ENCODE measurements at places on chromosomes 6 and 20. TPM values are rescaled to one million over a fixed set of nuclear protein-coding genes. Genes with fewer than 3 reads are reported as not detected.

- peak; percentile 16 for DNase-seq
Measured at GRCh38 chr6:13767121-13767808, 47.1 kb downstream of the MCUR1 start.

DNA sequence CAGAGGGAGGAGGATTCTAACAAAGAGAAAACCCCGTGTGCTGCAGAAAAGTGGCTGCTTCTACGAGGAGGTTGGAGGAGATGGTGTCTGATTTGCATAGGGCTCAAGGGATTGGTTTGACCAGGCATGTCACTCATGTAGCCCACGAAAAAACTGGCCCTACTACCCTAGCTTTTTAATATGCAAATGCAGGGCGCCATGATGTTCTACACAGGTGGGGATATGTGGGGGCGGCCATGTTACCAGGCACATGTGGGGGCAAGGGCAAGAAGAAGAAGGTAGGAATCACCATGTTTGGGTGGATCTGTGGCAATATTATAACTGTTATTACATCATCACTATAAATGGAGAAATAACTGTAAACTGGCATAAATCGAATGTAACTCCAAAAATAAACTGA is 9.9 kb downstream of the KIAA1755 start:
- no peak for DNase-seq

- DNase-seq, result no peak
Measured at GRCh38 chr20:41854765-41855164, 236.6 kb upstream of the CHD6 start.

DNA sequence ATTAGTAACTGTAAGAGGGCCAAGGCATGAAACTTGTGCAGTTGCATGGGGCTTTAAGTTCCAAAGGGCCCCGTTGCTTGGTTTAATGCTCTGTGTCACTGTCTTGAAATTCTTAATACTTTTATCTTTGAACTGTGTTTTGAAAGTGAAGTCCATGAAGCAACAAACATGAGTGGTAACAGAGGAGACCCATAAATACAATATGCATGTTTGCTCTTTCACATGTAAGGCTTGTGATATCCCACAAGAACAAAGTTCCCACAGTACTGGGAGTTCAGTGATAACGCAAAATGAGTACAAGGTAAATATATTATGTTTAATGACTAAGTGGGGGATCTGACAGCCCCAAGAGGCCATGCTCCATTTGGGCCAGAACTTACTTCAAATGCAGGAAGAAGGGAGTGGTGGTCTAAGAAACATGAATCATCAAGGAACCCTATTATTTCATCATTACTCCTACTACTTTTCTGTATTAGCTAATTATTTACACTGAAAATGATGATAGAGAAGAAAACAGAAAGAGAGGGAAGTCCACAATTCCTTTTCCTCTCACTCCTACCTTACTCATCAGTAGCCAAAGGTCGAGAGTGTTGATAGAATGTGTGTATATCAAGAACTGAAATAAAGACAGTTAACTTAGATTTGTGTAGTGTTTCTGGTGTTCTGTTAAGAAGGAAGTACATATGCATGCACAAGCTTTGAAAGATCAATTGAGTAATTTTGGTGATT is 157.3 kb downstream of the PHF3 start:
- no peak for DNase-seq

- no peak for DNase-seq
Measured at GRCh38 chr20:63750807-63751470, 11.4 kb downstream of the SLC2A4RG start.

DNA sequence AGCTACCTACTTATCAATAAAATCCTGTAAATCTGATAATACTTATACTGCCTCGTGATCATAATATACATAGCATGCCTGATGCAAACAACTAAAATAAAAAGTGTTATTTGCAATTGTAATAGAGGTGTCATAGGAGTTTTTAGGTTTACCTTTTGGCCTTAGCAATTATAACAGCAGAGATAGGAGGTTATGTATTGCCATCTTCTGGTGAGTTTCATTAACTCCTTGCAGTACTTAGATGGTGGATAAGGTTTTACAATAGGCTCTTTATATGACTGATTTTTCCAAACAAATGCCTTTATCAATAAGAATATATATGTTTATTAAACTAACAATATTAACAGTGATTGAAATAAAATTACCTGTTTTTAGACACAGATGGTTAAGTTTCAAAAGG is 27.8 kb upstream of the MYCT1 start:
- DNase-seq, result peak; percentile 35

DNA sequence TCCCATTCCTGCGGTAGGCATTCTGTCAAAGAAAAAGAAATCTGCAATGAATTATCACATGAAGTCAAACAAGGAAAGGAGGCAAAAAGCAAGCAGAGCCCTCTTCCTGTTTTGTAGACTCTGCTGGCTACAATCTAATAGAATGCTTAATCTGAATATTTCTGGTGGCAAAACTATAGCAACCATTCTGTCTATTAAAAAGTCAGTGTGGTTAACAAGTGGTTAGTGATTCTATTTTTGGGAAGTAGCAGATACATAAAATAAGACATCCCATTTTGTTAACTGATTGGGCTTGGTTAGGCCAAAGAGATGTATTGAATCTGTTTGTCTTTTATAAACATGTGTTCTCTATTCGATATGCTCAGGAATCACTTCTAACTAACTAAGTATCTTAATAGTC is 442.3 kb downstream of the CDC5L start:
- no peak for DNase-seq

DNA sequence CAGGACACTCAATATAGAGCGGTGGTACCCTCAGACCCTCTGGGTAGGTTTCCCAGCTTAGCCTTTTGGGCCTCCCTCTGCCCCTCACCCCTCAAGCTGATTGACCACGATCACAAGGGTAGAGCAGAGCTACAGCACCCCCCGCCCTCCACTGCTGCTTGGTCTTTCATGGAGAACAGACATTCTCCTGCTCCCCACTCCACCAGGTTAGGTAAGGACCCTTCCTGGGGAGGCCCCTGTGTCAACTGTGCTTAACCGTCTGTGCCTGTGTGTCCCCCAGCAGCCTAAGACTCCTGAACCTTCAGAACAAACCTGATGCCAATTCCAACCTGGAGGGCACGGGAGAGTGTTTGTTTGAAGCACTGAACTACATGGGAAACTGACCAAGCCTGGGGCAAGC is 11.8 kb downstream of the MYH7B start:
- no peak for DNase-seq

DNA sequence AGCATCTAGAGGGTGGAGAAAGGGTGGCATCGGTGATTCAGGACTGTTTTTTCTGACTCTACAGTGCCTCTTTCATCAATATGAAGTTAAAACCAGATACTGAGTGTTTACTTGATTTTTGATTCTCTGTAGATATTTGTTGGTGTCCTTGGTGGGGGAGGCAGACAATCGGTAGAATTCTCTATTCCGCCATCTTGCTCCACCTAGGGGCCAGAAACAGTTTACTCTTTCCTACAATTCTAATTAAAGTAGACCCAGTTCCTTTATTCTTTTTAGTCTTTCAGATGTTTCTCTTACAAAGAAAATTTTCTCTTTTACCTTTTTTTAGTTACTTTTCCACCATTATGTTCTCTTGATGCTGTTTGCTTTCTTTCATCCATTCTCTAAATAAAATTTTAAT is 162.1 kb upstream of the RAB32 start:
- no peak for DNase-seq

DNA sequence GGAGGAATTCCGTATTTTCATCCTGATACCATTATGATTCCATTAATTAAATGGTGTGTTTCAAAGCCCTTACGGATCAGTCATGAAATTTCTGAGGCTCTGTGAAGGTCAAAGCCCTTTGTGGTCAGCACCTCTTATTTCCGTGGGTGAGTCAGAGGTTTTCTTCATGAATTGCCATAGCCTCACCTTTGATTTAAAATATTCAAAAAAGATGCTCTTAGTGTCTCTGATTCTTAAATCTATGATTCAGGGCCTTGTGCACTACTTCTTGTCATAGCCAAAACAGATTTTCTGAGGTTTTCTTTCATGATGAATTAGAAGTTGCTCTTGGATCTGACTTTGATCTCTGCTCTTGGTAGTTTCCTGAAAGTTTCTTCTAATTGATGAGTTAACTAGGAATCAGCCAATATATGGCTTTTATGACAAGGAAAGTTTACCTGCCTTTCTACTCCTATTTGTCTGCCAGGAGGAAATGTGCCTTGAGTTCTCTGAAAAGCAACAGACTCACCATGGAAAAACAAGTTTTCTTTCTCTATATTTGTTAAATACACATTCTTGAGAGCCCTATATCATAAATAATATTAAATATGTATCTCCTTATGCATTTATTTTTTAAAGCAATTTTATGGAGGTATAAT is 613.0 kb downstream of the UTRN start:
- peak; percentile 83 for DNase-seq

C20orf141 gene
- total RNA-seq, result not detected

PBOV1 gene
- total RNA-seq, result not detected

ARHGAP40 gene
- not detected for total RNA-seq

TDP2 gene
- 32.8 TPM for total RNA-seq

TMEM14C gene
- 312 TPM for total RNA-seq

All from A172 (cell line).